ENCODE measurements at places on chromosomes 4 and X.
A peak's percentile ranks its signal among the peaks of the same experiment; 100 is the strongest.

- no peak for DNase-seq
These were observed 687.2 kb downstream of the FAM133A start for GRCh38 chrX:94361241-94361640.

- no peak for DNase-seq
These were observed 99.5 kb downstream of the PPP2R2C start for GRCh38 chr4:6372649-6373525.

DNA sequence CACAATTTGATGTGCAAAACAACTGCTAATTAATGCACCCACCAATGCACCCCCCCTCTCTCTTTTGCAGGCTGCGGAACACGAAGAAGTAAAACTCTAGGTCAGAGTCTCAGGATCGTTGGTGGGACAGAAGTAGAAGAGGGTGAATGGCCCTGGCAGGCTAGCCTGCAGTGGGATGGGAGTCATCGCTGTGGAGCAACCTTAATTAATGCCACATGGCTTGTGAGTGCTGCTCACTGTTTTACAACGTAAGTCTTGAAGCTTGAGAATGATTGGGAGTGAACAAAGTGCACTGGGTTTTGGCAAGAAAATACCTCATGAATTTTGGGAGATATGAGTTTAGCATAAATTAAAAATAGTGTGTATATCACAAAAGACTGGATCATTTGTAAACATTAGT, 28.9 kb downstream of the TMPRSS11E start:
- no peak for DNase-seq

DNA sequence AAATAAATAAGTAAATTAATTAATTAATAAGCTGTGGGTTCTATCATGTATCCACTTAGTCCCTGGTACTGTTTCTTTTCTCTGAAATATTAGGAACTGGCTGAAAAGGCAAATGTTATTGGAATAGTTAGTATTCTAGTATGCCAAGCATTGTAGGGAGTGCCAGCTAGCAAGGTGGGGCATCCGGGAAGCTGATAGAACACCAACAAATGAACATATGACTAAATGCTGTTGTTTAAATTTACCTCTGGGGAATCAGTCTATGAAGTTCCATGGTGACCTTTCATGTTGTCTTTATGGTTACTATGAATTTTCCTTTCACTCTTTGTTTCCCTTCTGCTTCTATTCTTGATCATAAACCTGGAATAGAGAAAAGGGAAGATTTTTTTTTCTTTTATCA, 32.7 kb downstream of the NUDT6 start:
- DNase-seq, result no peak

- DNase-seq, result no peak
These were observed 100.8 kb upstream of the SORBS2 start for GRCh38 chr4:185912779-185913178.

DNA sequence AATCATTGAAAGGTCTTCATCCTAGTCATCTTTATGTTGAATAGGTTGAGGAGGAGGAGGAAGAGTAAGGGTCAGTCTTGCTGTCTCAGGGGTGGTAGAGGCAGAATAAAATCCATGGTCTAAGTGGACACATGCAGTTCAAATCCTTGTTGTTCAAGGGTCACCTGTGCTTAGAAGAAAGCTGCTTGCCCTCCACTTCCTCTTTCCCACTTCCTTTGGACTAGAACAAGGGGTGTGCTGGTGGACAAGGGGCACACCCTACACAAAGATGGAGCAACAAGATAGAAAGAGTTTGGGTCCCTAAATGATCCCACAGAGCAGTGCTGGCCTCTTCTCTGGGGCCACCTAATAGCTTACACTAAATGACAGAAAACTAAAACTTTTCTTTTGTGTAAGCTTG, 47.9 kb downstream of the HSD17B13 start:
- DNase-seq, result no peak

DNA sequence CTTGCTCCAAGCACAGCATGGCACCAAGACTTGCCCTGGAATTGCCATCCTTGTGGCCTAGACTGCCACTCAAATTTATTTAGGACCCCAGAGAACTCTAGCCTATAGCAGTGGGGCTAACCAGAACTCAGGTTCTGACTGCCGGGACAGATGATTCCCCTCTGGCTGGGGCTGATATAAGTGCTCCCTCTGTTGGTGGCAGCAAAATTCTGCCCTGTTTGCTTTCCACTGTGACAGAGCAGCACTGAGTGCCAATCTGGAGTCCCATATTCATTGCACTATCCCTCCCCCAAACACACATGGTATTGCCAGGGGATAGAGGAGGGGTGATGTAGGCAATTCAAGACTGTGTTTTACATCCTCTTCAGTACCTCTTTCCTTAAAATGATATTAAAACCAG, 1081.9 kb downstream of the FAT4 start:
- no peak for DNase-seq

DNA sequence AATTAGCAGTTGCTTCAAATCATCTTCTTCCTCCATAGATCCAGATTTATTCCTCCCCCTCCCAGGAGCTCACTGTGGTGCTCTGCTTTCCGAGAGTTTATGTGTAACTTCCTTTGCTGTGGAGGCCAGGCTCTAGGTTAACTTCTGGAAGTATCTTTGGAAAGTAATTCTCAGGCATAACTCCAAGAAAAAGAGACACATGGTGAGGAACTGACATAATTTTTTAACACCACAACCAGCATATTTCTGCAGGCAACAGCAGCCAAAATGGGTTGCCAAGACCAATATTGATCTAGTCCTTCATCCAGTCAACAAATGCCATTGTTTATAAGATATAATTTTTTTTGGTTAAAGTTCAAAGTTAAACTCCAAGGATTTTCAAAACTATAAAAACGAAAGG, 114.5 kb upstream of the RBPJ start:
- no peak for DNase-seq

GRCh38 chr4:139658185-139658584, 7.4 kb upstream of the MGST2 start:
- no peak for DNase-seq

DNA sequence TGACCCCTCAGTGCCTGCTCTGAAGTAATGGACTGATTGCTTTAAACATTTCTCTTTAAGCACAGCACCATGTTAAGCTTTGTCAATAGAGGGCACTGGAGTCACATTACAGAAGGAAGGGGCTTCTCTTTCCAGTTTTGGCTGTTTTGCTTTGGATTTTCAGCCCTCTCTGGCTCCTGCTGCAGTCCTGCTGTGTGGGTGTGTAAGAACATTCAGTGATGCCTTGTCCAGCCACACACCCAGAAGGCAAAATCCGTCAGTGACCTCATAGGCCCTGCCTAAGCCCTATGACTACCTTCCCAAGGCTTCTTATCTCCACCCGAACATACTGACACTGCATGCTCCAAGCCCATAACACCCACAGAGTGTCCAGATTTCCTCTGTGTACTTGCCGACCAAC, 215.3 kb upstream of the CTSO start:
- no peak for DNase-seq

- DNase-seq, result peak; percentile 39
These were observed at the start of gene PLP2 for GRCh38 chrX:49171752-49172279. PLP2 (plus strand) TSS chrX:49171898; CDS start chrX:49172001, 103 bp downstream.

- DNase-seq, result no peak
These were observed 43.6 kb downstream of the TLR10 start for GRCh38 chr4:38738940-38739803.

DNA sequence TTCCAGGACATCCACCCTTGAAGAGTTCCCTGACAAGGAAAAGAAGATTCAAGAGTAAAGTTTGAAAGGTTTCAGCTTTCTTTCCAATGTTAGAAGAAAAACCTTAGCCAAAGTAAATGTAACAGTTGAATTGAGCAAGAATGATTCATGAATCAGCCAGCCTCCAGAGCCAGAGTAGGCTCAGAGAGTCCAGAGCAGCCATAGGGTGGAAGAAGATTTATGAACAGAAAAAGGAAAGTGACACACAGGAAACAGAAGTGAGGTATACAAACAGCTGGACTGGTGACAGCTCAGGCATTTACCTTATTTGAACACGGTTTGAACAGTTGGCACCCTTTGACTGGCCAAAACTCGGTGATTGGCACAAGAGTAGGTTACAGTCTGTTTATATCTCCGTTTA, 63.2 kb downstream of the QDPR start:
- no peak for DNase-seq

- no peak for DNase-seq
These were observed 266.0 kb upstream of the IL1RAPL1 start for GRCh38 chrX:28321286-28321685.

GRCh38 chrX:150202641-150203247, 160.4 kb upstream of the MAMLD1 start:
- peak; percentile 77 for DNase-seq

- peak; percentile 61 for DNase-seq
These were observed 4.3 kb downstream of the RHOH start for GRCh38 chr4:40200875-40201801.

GRCh38 chrX:23394421-23394820, 59.8 kb downstream of the PTCHD1 start:
- DNase-seq, result no peak

DNA sequence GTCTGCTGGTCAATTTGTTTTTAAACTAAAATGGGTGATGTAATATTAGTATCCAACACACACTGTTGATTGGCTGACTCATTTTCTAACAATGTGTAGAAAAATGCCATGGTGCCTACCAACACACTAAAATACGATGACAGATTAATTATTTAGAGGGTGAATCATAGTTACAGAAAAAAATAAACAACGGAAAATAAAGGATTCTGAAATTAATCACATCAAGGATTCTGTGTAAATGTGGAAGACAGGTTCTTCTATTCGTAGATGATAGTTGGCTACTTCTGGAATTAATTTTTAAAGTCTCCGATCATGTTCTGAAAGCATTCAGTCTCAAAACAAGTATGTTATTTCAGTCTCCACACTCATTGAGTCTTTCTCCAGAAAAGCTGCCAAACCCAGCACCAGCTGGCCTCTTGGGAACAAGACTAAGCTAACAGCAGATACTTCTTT, 8.2 kb upstream of the IQCM start:
- DNase-seq, result no peak

GRCh38 chr4:159201168-159201567, 98.3 kb downstream of the RAPGEF2 start:
- no peak for DNase-seq

DNA sequence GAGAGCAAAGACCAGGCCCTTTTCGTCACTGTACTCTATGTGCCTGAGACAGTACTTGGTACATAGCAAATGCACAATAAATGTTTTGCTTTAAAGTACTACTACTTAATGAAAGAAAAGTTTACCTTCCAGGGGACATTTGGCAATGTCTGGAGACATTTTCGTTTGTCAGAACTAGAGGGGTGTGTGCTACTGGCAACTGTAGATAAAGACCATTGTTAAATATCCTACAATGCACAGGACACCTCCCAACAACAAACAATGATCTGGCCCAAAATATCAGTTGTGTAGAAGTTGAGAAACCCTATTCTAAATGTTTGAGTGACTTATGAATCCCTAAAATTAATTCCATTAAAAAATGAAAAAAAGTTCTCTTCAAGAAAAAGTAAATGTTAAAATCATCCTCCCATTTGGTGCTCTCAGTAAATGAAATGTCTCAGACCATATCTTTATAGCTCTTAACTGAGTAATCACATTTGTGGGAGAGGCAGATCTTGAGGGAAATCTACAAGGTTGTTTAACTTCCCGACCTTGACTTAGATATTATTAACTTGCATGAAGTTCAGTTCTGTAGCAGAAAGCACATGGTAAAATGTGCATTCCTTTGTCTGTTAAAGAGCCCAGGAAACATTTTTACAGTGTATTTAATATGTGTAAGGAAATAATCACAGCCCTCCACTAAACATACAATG, 18.5 kb downstream of the EGFL6 start:
- DNase-seq, result no peak

DNA sequence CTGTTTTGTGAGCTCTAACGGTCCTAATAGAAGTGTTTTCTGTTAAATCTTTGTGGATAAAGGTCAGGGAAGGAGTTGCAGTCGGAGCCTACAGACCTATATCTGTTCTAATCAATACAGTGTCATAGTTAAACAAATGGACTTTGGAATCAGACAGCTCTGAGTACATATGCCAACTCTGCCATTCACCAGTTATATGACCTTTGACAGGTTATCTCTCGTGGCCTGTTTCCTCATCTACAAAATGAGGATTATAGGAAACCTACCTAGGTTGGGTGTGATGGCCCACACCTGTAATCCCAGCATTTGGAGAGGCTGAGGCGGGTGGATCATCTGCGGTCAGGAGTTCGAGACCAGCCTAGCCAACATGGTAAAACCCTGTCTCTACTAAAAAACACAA, 89.7 kb downstream of the MID1IP1 start:
- DNase-seq, result no peak

- no peak for DNase-seq
These were observed 711.0 kb downstream of the RPA4 start for GRCh38 chrX:97594646-97595224.

DNA sequence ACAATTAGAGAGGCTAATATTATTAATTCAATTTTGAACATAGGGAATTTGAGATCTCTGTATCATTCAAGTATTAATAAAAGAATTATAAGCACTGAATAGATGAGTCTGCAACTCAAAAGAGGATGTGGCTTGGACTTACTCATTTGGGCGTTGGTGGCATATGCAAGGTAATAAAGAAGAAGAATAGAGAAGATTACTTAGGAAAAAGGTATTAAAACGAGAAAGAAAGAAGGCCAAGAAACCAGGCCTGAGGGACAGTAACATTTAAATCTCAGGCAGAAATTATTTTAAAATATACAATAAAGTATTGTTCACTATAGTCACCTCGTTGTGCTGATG, 383.0 kb upstream of the INTU start:
- DNase-seq, result no peak

GRCh38 chr4:2486981-2487380, 18.1 kb downstream of the RNF4 start:
- no peak for DNase-seq

- peak; percentile 21 for DNase-seq
These were observed 750 bp downstream of the TMEM129 start for GRCh38 chr4:1720163-1720983.

GRCh38 chr4:7650606-7651385, 216.1 kb upstream of the PSAPL1 start:
- no peak for DNase-seq

DNA sequence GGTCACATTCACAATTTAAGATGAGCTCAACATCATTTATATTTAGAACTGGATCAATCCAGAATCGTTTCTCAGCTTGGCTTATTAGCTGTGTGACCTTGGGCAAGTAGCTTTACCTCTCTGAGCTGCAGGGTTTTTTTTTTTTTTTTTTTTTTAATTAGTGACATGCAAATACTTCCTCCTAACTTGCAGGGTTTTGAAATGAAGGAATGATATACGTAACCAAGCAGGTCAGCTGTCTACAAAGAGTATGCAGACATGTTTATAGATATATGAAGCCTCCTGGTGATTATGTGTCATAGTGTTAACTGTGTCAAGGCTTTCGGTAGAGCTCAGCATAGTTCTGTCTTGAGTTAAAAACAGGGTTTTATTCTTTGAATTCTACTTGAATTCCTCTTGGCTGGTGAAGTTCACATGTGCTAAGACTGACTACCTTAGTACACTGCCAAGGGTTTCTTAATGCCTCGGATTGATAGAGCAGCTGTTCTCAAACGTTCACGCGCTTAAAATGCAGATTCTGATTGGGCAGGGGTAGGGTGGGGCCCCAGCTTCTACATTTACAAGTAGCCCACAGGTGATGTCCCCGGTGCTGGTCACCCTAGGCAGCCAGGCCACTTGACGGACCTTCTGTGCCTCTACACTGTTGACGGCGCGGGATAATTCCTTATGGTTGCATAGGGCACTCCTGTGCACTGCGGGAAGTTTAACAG, 654 bp upstream of the STS start:
- DNase-seq, result peak; percentile 34

- DNase-seq, result no peak
These were observed 2024.5 kb upstream of the ADGRL3 start for GRCh38 chr4:59175617-59176016.
